ENCODE measurements at places on chromosomes 2 and 18.

DNA sequence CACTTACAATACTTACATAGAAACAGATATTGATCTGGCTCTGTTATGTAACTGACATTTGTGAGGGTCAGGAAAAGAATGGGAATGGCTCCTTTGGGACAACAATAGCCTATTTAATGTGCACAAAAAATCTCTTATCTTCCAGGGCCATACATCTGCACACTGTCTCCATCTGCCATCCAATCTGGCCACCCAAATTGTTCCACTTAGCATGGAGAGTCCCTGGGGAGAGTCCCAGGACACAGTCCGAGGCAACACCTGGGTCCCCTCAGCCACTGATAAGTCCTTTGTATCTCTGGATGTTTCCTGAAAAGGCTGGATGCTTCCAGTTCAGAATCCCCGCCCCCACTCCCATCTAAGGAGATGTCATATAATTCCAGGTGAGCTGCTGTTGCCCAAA lies 274.2 kb upstream of the NCKAP5 start:
- H3K4me1 ChIP-seq, result no peaks in the 10 kb centered on the region
- H3K36me3 ChIP-seq, result no peaks in the 10 kb centered on the region
- no peak overlapping the region for H3K4me3 ChIP-seq
- H3K27me3 ChIP-seq, result no peaks in the 10 kb centered on the region
- H3K27ac ChIP-seq, result no peak overlapping the region

- H3K27me3 ChIP-seq, result no peaks in the 10 kb centered on the region
- H3K4me1 ChIP-seq, result no peaks in the 10 kb centered on the region
- H3K27ac ChIP-seq, result no peak overlapping the region
Measured at GRCh38 chr2:213232649-213233437, 51.4 kb upstream of the SPAG16 start.

GRCh38 chr2:201607568-201607967 lies 35.7 kb downstream of the TMEM237 start:
- no peak overlapping the region for H3K27ac ChIP-seq
- H3K36me3 ChIP-seq, result no peaks in the 10 kb centered on the region
- no peaks in the 10 kb centered on the region for H3K27me3 ChIP-seq

DNA sequence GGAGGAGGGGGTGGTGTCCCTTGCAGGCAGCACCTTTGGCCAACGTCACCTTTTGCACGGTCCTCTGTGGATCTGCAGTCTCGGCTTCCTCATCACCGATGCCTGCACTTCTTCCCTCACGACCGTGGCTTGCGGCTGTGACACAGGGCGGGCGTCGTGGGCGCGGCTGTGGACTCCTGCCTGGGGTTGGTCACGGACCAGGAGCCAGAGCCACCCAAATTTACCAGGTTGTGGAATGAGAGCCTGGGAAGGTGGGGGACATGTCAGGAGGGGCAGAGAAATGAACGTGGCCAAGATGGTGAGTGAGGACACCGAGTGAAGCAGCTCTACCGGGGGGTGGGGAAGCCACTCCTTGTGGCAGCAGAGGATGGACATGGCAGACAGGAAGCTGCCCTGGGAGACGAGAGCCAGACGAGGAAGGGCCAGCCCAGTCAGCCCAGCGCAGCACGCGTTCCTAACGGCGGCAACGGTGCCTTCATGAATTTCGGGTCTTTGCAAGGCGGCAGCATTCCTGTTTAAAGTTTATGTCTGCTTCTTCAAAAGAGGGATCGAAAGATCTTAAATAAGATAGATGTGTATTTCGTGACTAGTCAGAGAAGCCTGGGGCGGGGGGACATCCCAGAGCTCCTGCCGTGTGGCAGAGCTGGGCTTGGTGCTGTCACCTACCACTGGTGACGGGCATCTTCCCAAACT lies 84.2 kb downstream of the LRRFIP1 start:
- DNase-seq, result no peak
- H3K4me3 ChIP-seq, result no peak overlapping the region
- peaks cover 18% of the 10 kb centered on the region for H3K4me1 ChIP-seq
- peaks cover 5% of the 10 kb centered on the region for H3K36me3 ChIP-seq
- no peak overlapping the region for H3K27ac ChIP-seq

- H3K4me3 ChIP-seq, result no peak overlapping the region
- H3K27me3 ChIP-seq, result no peaks in the 10 kb centered on the region
- peaks cover 2% of the 10 kb centered on the region for H3K4me1 ChIP-seq
- H3K36me3 ChIP-seq, result no peaks in the 10 kb centered on the region
Measured at GRCh38 chr2:217611056-217611455, 391.7 kb downstream of the TNS1 start.

GRCh38 chr2:135029481-135030134 lies 17.6 kb downstream of the MAP3K19 start:
- no peaks in the 10 kb centered on the region for H3K36me3 ChIP-seq
- no peaks in the 10 kb centered on the region for H3K4me1 ChIP-seq
- H3K4me3 ChIP-seq, result no peak overlapping the region
- no peak overlapping the region for H3K27ac ChIP-seq

DNA sequence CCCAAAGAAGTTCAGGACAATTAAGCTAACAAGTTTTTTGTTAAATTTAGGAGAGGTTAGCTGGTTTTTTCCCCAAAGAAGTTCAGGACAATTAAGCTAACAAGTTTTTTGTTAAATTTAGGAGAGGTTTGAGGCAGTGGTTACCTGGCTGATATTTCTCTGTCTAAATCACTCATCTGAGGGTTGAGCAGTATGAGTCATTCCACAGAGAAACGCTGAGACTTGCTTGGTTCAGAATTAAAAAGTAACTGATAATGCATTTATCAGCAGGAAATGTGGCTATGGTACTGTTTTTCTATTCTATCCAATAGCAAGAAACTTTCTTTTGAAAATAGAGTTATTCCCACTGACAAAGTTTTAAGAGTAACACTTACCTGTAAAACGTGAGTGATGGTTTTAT lies 22.8 kb upstream of the KIDINS220 start:
- no peaks in the 10 kb centered on the region for H3K27me3 ChIP-seq
- no peak for DNase-seq
- H3K4me1 ChIP-seq, result no peaks in the 10 kb centered on the region
- peaks cover 5% of the 10 kb centered on the region for H3K36me3 ChIP-seq

- DNase-seq, result no peak
- H3K27me3 ChIP-seq, result peaks cover 4% of the 10 kb centered on the region
- H3K4me3 ChIP-seq, result no peak overlapping the region
- no peaks in the 10 kb centered on the region for H3K36me3 ChIP-seq
Measured at GRCh38 chr2:105725388-105725787, 19.3 kb upstream of the NCK2 start.

GRCh38 chr18:77114152-77114414 lies 18.5 kb downstream of the MBP start:
- no peaks in the 10 kb centered on the region for H3K36me3 ChIP-seq
- no peak overlapping the region for H3K4me3 ChIP-seq
- H3K4me1 ChIP-seq, result no peaks in the 10 kb centered on the region
- no peak overlapping the region for H3K27ac ChIP-seq
- no peak for DNase-seq
- H3K27me3 ChIP-seq, result no peaks in the 10 kb centered on the region

- no peaks in the 10 kb centered on the region for H3K27me3 ChIP-seq
- H3K27ac ChIP-seq, result peak overlapping the region; percentile 66
- no peaks in the 10 kb centered on the region for H3K36me3 ChIP-seq
Measured at GRCh38 chr2:227406177-227407031, 18.7 kb upstream of the SCYGR1 start.

DNA sequence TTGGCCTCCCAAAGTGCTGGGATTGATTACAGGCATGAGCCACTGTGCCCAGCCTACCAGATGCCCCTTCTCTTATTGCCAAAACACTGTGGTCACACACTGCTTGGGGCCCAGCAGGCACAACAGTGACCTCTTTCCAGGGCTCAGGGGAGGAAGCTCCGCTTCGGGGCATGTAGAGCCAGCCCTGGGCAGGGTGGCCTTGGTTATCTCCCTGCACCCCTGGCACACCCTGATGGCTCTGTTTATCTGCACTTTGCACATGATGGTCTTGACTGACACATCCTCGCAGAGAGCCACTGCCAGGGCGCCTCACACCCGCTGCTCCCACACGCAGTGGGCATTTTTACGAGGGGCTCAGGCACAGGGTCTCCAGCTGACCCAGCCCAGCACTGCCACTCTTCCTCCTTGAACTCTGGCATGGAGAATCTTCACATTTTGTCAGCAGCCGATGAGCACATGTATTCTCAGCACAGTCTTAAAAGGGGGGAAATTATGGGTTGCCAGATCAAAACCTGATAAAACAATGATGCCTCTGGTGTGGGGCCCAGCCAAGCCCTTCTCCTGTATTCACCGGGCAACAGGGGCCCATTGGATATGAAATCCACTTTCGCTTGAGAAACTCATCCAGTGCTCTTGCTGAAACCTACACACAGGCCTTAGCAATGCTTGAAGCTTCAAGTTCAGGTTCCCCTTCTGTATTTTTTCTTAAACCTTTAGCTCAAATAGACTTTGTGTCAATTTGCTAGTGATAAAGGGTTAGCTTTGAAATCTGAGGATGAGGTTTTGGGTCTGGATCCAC lies 5.9 kb downstream of the GYPC start:
- H3K27me3 ChIP-seq, result no peaks in the 10 kb centered on the region
- H3K27ac ChIP-seq, result peak overlapping the region; percentile 37
- DNase-seq, result no peak
- no peak overlapping the region for H3K4me3 ChIP-seq
- H3K36me3 ChIP-seq, result no peaks in the 10 kb centered on the region

DNA sequence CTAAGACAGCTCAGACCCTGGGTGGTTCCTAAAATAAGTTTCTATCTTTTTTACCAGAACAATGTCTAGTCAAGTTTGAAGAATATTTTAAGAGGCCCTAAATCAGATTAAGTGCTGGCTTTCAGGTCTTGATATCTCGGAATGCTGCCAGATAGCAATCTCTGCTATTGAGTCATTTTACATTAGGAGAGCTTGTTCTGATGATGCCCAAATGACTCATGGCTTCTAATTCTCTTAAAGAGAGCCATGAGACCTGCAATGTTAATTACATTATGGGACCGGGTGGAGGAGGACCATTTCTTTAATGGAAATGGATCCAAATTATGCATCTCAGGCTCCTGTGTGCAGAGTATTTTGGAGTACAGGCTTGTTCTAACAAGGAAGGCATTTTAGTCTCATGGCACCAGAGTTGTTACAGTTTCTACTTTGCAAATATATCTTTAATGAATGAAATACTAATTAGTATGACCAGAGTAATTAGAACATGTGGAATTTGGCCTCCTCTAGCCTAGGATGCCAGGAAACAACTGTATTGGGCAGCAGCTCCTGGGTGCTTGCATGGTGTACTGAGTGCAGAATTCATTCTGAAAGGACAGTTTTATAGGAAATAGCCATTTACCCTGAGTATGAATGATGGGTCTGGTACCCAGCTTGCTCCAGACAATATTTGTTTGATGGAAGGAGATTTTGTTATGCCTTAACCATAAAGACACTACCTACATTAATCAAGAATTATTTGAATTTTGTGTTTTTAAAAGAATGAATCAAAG lies 94.0 kb upstream of the SULT1C3 start:
- no peaks in the 10 kb centered on the region for H3K36me3 ChIP-seq
- no peak overlapping the region for H3K27ac ChIP-seq
- no peaks in the 10 kb centered on the region for H3K4me1 ChIP-seq

Data from lung (tissue), 17 donors.